ENCODE measurements at places on chromosomes 4 and X. TPM values are rescaled to one million over a fixed set of nuclear protein-coding genes. Genes with fewer than 3 reads are reported as not detected.

The RAI2 gene
- 26.8 TPM for polyA plus RNA-seq

The BANK1 gene
- polyA plus RNA-seq, result 0.88 TPM

The TEC gene
- 2.3 TPM for polyA plus RNA-seq

The BEND4 gene
- not detected for polyA plus RNA-seq

The ASB11 gene
- not detected for polyA plus RNA-seq

The SLC10A4 gene
- 0.13 TPM for polyA plus RNA-seq

The FUNDC1 gene
- 24.2 TPM for polyA plus RNA-seq

The XK gene
- polyA plus RNA-seq, result 3.1 TPM

The PIR gene
- 20.4 TPM for polyA plus RNA-seq

The PAGE1 gene
- not detected for polyA plus RNA-seq

The ARHGAP6 gene
- polyA plus RNA-seq, result 5.1 TPM

The GYG2 gene
- 0.13 TPM for polyA plus RNA-seq

The AWAT2 gene
- polyA plus RNA-seq, result not detected

The DCAF4L1 gene
- 0.05 TPM for polyA plus RNA-seq

The IL1RAPL1 gene
- polyA plus RNA-seq, result not detected

The FGF5 gene
- polyA plus RNA-seq, result not detected

The CCNA2 gene
- 2.3 TPM for polyA plus RNA-seq

The FAM184B gene
- not detected for polyA plus RNA-seq

The NDNF gene
- not detected for polyA plus RNA-seq

The FGF16 gene
- polyA plus RNA-seq, result not detected

The ZNF141 gene
- polyA plus RNA-seq, result 5.6 TPM

The LRIT3 gene
- polyA plus RNA-seq, result 0.49 TPM

The CDX4 gene
- polyA plus RNA-seq, result not detected

The RRH gene
- polyA plus RNA-seq, result not detected

The CFAP99 gene
- not detected for polyA plus RNA-seq

The STIM2 gene
- 9.4 TPM for polyA plus RNA-seq

The SRPX gene
- polyA plus RNA-seq, result 39.8 TPM

The ARR3 gene
- polyA plus RNA-seq, result not detected

The EPGN gene
- polyA plus RNA-seq, result 7.1 TPM

The CACNA1F gene
- 0.03 TPM for polyA plus RNA-seq

The ADH5 gene
- 219 TPM for polyA plus RNA-seq

The NEUROG2 gene
- not detected for polyA plus RNA-seq

The SUPT20HL2 gene
- not detected for polyA plus RNA-seq

The RAB40AL gene
- not detected for polyA plus RNA-seq

The SULT1E1 gene
- 5.5 TPM for polyA plus RNA-seq

The SSX3 gene
- not detected for polyA plus RNA-seq

The ATP1B4 gene
- polyA plus RNA-seq, result not detected

The ADGRG4 gene
- polyA plus RNA-seq, result not detected

The PPEF2 gene
- polyA plus RNA-seq, result not detected

The PDE6B gene
- 4.0 TPM for polyA plus RNA-seq

The SHOX gene
- polyA plus RNA-seq, result not detected

The APBB2 gene
- 28.9 TPM for polyA plus RNA-seq

The COL25A1 gene
- polyA plus RNA-seq, result 0.08 TPM

All from aorta (tissue), 5 donors.